ENCODE measurements at places on chromosomes 3 and 15.

DNA sequence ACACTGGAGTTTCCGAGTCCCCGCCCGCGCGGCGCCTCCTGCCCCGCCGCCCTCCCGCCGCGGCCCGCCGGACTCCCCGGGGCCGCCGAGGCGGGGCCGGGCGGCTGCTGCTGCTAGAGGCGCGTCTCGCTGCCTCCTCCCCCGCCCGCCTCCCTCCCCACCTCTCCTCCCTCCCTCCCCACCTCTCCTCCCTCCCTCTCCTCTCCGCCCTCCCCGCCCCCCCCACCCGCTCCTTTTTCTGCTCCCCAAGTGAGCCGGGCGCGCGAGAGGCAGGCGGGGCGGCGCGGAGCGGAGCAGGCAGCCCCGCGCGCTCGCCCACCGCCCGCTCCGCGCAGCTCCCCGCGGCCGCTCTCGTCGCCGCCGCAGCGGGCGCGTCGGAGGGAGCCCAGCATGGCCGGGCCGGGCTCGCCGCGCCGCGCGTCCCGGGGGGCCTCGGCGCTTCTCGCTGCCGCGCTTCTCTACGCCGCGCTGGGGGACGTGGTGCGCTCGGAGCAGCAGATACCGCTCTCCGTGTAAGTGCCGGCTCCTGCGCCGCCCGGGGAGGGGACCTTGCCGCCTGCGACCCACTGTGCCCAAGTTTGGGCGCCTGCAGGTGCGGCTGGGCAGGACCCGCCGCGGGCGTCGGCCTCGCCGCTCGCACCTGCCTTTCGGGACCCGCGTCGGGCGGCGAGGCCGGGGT, at the start of gene CACNA2D3:
Gene CACNA2D3, plus strand, starts transcription at position 229 of the 679 bp plus-strand sequence.
- no peak for DNase-seq

DNA sequence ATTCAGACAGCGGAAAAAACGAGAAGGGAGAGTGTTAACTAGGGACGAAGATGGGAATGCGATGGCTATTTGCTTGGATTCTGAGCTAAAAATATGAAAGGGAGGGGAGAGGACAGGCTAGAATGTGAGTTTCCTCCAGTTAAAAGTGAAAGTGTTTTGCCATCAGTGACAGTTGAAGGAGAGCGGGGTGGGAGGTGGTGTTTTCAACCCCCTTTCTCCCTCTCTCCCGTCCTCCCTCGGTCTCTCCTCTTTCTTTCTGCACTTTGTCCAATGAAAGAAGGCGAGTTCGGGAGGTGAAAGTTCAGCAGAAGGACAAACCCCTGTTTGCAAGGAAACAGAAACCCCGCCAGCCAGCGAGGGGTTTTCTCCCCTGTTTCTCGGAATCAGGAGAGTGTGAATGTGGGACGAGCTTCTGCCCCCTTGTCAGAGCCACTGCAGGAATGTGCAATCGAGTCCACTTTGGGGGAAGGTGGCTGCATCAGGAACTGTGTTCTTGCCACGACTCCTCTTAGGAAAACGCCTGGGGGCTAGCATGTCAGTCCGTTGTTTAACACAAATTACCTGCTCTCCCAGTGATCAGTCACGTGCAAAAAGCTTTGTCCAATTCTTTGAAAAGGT, 975 bp upstream of the FOXP1 start:
- DNase-seq = peak; percentile 30

GRCh38 chr3:143832433-143832832, 15.8 kb downstream of the SLC9A9 start:
- DNase-seq = no peak

- DNase-seq = no peak
These were observed 1159.6 kb downstream of the TBL1XR1 start for GRCh38 chr3:176037636-176038035.

- no peak for DNase-seq
These were observed 5.5 kb upstream of the LEKR1 start for GRCh38 chr3:156820692-156821080.

DNA sequence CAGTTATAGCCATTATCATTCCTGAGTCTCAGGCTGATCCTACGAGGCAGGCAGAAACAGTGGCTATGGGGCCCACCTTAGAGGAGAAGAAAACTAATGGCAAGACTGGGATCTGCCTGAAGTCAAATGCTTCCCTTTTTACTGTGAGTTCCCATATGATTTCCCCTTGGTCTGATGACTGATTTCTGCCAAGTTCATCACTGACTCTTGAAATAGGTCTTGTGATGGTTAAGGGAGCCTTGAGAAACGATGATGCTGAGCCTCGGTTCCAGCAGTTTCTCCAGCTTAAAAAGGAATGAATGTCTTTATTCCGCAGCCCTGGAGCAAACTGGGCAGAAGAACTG, 29.4 kb upstream of the LDHAL6B start:
- no peak for DNase-seq

- DNase-seq = no peak
These were observed 6.0 kb downstream of the ISL2 start for GRCh38 chr15:76342382-76343201.

Data from activated CD8-positive, alpha-beta memory T cell treated with anti-CD3 and anti-CD28 coated beads, Interleukin-2, amount 50 U/mL, for 4 hours (primary cell).